ENCODE measurements at places on chromosomes 7 and 10.

GRCh38 chr10:125708971-125709503, 10.5 kb upstream of the EDRF1 start:
- no peak for DNase-seq

GRCh38 chr10:114386452-114386851, 17.9 kb downstream of the AFAP1L2 start:
- no peak for DNase-seq

- no peak for DNase-seq
Observed at GRCh38 chr7:158506626-158507025, 81.0 kb downstream of the PTPRN2 start.

GRCh38 chr10:71426058-71426605, 29.4 kb downstream of the CDH23 start:
- no peak for DNase-seq

GRCh38 chr10:99326871-99327270, 2.3 kb upstream of the CNNM1 start:
- DNase-seq = no peak

- no peak for DNase-seq
Observed at GRCh38 chr10:116780691-116781205, 38.4 kb upstream of the HSPA12A start.

DNA sequence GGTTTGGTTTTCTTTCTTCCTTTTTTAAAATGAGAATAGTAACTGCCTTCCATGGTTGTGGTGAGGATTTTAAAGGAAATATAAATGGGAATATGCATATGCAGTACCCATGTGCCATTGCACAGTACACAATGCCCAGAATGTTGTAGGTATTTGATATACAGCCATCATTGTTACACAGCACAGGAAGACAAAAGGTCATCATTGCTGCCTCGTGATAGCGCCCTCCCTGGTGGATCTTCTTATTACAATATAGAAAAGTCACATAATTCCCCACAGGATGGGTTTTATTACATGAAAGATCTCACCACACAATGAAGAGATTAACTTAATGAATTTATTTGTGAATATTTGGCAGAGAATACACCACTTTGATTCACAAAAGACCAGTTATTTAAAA, 76.5 kb downstream of the PPP1R17 start:
- no peak for DNase-seq

DNA sequence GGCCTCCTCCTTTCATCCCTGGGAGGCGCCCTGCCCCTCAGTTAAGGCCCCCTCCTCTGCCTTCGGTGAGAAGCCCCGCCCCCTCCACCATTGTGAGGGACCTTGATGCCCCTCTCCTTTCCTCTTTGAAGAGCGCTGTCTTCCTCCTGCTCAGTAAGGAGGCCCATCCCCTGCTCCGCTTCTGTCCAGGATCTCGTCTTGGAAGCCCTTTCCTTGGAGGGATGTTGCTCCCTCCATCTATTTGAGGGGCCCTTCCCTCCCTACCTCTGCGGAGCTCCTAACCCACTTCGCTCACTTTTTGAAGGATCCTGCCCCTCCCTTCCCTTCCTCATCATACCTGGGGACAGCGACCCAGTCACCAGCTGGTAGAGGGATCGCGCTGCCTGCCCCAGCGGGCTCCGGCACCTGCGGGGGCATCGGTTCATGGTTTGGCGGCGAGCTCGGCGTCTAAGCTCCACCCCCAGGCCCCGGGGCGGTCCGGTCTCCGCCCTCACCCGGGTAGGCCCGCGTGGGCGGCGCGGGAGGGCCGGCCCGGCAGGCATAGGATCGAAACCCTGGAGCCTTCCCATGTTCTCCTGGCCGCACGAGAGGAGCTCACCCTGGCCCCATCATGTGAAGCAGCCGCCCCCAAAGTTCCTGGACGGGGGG, 4.1 kb downstream of the KCNIP2 start:
- no peak for DNase-seq

- DNase-seq = no peak
Observed at GRCh38 chr10:8055420-8056349, 1.2 kb downstream of the GATA3 start.

DNA sequence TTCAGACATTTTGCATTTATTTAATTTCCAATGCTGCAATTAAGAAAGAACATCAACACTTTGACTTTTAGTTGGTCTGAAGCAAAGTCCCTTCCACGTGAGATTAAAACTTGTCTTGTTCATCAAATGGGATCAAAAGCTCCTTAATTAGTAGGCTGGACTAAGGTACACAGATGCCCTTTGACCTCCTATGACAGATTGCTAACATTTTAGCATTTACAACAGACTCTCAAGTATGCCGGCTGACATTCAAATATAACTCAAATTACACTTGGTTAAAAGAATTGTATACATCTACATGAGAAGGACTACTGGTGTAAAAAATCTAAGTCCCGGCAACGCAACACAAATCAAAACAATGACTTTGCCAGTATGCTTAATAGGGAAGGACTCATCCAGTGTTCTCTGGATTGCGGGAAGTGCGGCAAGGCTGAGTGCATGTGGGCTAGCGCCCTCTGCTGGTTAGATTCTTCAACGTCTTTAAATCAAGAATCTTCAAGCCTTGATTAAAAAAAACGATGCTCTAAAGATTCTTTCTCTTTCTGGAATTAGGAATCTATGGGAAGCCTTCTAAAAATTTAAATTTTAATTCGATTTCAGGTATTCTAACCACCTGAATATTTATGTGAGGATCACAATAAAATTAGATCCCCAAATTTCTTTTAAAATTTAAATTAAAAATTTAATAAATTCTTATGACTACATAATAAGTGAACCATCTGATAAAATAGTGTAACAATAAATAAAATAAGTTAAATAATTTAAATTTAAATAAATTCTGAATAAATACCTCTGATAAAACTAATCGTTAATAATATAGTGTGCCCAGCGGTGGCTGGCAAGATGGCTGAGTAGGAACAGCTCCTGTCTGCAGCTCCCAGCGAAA, 444.7 kb downstream of the DGKB start:
- DNase-seq = peak; percentile 74

GRCh38 chr7:101559586-101559985, 69.5 kb downstream of the MYL10 start:
- no peak for DNase-seq

DNA sequence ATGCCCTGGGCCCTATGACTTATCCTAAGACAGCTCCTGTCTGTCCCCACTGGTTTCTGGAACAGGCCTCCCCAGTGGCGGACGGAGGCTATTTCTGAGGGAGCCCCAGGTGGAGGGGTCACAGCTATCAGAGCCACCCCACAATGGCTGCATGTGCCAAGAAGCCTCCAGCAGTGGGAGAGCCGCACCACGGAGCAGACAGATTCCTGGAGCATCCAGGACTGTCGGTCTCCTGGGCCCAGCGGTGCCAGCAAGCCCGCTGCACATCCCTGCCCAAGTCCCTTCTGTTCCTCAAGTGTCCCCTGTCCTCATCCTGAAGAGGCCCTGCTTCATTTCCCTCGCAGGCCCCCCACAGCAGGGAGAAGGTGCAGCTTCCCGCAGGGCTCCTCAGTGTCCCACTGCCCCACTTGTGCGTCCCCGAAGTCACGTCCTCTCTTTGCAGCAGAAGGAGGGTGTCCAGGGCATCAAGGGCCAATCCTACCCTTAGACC, 193.0 kb upstream of the SHH start:
- DNase-seq = no peak

GRCh38 chr10:114953047-114953446, 15.1 kb downstream of the TRUB1 start:
- DNase-seq = no peak

DNA sequence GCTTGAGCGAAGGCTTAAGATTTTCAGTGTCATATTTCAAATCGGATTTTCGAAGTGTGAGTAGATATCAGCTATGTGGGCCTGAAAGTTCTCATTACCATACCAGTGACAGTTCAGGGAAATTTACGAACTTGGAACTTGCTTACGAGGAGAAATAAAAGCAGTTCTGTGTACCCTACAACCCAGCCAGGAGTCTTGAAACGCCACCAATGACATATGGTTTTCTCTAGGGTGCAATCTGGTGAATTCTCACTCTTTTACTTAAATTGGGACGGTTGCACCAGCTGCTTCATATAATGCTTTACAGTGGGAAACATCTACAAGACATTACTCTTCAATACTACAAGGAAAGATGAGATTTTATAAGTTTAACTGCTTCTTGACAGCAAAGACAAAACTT, 253.6 kb upstream of the FOXK1 start:
- no peak for DNase-seq

DNA sequence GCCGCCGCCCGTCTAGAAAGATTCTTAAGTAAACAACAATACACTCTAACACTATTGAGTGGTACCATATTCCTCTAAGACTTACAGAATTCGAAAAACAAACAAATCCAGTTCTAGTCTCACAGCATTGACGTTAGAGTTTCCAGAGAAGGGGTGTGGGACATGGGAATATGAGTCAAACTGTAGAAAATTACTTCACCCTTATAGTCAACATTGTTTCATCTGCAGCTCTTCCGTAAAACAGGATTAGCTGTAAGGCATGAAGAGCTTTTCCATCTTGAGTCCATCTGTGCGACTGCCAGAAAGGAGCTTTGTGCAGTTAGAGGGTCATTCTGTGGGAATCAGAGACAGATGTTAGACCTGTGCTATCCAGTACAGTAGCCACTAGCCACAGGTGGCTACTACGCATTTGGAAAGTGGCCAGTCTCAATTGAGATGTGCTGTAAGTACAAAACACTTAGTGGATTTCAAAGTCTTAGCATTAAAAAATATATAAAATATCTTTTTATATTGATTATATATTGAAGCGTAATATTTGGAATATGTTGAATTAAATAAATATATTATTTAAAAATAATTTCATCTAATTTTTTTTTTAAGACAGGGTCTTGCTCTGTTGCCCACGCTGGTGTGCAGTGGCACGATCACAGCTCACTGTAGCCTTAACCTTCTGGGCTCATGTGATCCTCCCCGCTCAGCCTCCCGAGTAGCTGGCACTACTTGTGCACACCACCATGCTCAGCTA, 79.8 kb upstream of the MPP7 start:
- DNase-seq = peak; percentile 58

DNA sequence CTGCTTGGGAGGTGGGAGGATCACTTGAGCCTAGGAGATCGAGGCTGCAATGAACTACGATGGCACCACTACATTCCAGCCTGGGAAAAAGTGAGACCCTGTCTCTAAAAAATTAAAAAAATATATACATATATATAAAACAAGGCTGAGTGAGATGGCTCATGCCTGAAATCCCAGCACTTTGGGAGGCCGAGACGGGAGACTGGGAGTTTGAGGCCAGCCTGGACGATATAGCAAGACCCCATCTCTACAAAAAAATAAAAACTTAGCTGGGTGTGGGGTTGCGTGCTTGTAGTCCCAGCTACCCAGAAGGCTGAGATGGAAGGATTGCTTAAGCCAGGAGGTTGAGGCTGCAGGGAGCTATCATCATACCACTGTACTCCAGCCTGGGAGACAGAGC, 87.6 kb downstream of the CARD11 start:
- no peak for DNase-seq

- DNase-seq = no peak
Observed at GRCh38 chr10:58464956-58465355, 47.7 kb upstream of the BICC1 start.

- no peak for DNase-seq
Observed at GRCh38 chr7:20085086-20085485, 132.1 kb downstream of the MACC1 start.

DNA sequence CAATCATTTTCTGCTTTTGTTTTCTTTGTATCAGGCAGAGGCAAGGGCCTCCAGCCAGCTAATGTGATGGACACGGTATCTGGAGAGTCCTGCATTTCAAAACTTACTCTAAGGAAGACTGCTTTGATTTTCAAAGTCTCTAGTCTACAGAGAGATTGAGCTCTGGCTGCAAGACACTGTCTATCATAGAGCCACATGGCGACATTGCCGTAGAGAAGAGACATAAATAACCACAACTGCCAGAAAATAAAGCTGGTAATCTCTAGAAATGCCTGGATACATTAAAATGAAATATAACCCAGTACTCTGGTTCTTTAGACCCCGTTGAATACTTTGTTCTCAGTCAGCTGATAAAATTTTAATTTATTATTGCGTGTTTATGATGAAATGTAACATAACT, 90.8 kb downstream of the OTUD1 start:
- no peak for DNase-seq

DNA sequence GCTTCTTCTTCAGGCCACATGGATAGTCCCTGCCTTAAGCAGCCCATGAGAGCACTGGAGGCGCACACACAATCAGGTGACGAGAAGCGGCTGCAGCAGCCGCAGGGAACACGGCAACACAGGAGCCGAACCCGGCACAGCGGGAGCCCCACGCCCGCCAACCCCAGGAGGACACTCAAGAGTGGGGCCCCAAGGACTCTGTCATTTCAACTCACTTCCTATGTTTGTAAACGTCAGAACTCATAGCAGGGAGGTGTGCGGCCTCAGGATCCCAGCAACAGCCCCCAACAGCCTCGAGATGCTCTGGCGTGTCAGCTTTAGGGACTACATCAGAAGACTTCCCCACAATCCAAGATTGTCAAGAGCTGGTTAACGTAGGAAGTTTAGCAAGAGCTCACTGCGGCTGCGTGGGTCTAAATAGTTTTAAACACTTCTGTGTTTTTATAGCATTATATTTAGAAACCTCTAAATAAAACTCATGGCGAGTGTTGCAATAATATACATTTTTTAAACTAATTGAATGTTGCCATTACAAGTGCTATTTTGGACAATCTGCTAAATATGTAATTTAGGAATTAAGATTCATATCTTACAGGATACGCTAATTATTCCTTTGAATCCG, 123.4 kb downstream of the MAD1L1 start:
- peak; percentile 59 for DNase-seq

DNA sequence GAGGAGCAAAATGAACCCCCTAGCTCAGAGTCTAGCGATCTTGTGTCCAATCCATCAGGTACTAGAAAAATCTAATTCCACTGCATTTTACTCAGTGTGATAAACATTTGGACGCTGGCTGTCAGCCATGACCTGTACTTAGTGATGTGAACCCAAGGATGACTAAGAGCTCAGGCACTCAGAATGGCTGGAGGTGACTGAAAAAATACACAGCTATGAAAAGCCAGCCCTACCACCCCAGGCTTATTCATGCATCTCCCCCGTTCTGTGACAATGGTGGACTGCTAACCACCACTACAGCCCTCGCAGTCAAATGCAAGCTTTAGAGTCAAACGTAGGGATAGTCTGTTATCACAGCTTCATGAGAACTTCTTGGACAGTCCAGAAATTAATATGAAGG, 14.9 kb downstream of the AFAP1L2 start:
- DNase-seq = peak; percentile 18

DNA sequence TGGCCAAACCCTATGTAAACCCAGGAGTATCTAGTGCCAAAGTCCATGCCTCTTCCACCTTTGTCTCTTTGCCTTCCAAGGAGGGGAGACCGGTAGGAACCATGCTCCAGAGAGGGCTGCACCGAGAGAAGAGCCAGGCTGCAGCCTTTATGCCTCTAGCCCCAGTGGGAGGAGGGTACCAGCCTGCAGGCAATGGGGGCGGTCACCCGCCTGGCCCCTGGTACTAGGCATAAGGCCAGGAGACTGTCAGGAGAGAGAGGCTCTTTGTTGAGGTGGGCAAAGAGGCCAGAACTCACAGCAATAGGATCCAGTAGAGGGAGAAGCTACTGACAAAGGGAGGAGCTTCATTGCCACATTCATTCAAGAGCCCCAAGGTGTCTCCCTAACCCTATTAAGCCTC, 146.6 kb upstream of the PDE1C start:
- DNase-seq = no peak
